ENCODE measurements at places on chromosomes 2 and 18.
A peak's percentile ranks its signal among the peaks of the same experiment; 100 is the strongest.

DNA sequence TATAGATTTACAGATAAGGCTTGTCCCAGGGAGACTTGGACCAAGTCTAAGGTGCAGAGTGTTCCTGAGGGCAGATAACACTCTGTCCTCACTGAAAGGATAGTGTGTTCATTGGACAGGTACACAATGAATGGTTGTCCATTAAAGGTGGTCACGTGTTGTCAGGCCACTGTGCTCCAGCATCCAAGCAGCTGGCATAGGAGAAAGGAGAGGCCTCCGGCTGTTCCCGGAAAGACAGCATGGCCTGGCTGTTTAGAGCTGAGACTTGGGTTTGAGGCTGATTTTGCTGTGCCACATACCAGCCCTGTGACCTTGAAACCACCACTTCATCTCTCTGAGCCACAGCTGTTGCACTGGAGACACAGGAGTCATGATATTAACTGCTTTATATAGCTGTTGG lies 19.6 kb upstream of the SULT1C3 start:
- no peak for DNase-seq

DNA sequence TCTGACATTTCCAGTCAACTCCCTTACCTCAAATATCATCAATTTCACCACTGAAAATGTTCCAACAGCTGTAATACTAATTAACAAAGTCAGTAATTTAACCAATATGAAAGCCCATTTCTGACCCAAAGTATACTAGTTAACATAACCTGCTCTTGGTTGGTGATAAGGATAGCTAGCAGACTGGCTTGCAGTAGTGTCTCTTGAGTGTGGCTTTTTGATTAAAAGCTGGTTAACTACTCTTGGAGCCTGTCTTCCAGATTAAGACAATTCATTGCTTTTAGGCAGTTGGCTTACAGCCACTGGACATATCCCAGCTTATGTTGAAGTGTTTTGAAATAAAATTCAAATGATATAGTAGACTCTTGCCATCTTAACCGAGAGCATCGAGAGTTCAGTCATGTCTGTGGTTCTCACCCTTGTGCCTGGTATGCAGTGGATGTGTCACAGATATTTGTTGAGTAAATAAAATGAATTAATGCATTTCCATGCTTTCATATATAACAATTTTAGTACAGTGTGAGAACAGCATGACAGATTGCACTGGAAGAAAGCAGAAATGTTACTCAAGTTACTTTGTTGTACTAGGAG lies 158.1 kb downstream of the TANC1 start:
- DNase-seq: no peak

DNA sequence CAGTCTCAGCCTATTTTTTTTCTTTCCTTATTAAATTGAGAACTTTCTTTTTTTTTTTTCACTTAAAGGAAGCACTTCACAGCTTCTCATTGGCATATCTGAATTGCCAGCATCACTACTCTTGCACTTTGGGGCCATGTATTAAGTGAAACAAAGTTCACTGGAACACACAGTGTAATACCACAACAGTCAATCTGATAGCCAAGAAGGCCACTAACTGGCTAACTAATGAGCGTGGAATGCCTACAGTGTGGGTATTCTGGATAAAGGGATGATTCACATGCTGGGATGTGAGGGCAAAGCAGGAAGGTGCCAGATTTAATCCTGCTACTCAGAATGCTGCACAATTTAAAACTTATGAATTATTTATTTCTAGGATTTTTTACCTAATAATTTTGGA lies 11.7 kb upstream of the C18orf63 start:
- no peak for DNase-seq

DNA sequence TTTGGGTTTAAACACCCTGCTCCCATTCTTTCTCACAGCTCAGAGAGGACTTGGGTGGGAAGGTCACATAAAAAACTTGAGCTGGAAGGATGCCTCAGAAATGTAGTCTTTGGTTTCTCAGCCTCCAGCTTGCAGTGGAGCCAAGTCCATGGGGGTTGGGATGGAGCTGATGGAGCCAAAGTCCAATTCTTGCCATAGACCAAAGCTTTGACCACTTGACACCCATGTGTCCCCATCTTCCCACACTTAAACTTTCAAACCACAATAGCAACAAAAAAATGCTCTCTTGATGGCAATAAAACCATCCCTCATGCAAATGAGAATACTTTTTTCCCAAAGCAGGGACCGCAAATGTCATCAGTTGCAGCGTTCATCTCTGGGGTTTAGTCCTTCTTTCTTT lies 14.7 kb upstream of the DAW1 start:
- no peak for DNase-seq

- no peak for DNase-seq
Measured at GRCh38 chr2:208251098-208251497, 3.8 kb downstream of the IDH1 start.

DNA sequence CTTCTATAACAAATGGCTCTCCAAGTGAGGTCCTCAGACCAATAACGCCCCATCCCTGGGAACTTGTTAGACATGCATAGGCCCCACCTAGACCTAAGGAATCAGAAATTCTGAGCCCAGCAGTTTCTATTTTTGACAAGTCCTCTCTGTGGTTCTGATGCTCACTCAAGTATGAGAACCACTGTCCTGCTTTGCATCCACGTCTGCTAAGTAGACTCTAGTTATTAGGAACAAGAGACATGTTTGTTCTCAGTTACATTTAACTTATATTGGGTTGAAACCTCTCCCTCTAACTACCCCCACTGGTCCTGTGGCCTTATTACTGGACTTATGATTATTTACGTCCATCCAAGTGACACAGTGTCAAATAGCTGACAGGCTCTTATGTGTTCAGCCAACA lies 70.3 kb downstream of the TMEM17 start:
- no peak for DNase-seq

DNA sequence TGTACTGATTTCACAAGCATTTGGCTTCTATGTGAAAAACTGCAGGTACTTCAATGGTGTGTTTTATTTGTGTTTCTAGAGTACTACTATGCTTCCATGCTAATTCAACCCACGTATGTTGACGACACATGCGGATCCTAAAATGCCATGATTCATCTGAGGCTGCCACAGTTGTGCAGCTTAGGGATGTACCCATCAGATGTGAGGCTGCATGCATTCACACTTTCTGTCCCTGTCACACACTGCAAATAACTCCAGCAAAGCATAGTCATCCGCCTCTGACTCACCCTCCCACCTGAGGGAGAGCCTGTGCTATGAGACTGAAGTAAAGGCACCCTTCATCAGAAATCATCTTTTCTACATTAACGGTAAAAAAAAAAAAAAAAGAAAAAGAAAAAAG lies 22.1 kb upstream of the SERTAD2 start:
- DNase-seq: no peak

- DNase-seq: no peak
Measured at GRCh38 chr2:8107621-8108378, 574.1 kb upstream of the ID2 start.

DNA sequence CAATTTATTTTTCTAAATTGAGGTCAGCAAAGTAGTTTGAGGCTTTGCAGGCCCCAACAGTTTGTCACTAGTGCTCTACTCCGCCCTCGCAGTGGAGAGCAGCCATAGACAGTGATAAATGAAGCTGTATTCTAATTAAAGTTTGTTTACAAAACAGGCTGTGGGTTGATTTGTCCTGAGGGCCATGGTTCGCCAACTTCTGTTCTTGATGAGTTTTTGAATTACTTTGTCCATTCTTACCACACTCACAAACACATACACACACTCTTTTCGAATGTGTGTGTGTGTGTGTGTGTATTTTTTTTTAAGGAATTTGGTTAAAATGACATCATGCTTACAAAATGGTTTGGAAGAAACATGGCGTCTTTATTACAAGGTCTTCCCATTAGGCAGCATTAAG lies 68.6 kb downstream of the MTCL1 start:
- DNase-seq: no peak

DNA sequence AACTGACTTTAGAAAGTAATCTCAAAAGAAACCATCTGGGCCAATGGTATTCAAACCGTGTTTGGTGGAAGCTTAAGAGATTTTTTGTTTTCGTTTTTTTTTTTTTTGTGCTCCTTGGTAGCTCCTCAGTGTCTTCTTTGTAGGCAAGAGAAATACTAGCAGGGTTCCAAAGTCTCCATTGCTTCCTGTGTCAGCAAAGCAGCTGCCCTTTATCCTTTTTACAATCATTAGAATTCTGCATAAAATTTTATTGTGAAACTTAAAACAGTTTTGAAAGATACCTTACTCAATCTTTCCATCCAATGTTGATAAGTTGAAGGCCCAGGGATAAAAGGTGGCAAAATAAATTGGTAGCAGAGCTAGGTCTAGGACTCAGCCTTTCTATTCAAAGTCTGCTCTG lies 479 bp downstream of the IL1F10 start:
- no peak for DNase-seq

DNA sequence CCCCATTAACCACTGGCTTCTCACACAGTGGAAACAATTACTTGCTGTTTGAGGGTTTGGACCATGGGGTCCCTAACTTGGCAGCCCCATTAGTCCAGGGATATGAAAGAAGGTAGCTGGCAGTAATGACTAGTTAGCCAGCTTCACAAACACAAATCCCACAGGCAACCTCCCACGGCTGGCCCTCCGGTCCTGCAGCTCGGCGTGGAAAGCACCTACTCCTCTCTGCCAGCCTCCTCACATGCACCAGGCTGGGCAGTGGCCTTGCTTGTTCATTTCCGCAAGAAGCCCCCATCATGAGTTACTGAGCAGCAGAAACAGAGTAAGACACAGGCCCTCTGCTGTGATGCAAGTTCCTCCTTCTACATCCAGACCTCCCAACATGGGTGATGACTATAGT lies 13.7 kb downstream of the C1QL2 start:
- DNase-seq: no peak

DNA sequence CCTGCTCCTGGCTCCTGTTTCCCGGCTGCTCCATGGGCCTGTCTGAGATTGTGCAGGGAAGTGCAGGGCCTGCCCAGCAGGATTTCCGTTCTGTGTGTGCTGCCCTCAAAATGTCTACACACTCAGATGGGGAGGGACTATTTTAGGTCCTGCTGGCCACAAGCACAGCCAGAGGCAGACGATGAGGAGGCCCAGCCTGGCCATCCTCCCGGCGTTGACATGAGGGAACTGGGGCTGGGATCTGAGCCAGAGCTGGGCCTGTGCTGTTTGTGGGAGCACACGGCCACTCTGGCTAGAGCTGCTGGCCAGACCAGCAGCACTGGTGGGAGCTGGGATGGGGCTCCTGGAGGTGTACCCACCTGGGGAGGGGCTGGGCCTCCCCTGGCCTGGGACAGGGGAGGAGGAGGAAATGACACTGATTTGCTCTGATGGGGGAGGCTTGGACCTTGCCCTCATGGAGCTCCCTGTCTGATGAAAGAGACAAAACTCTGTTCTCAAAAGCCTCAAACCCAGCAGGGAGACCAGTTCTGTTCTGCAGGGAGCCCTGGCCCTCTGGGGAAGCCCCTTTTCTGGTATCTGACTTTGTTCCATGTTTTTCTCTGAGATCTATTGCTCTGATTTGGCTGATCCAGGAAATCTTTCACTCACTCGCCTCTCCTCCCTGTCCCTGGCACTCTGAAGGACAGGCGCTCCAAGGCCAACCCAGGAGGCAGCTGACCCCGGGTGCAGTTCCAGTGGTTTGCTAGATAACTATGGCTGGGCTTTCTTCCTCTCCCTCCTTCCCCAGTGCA lies 161.8 kb downstream of the DYSF start:
- DNase-seq: peak; percentile 80

GRCh38 chr18:74840492-74841167 lies 243.0 kb downstream of the ZNF407 start:
- no peak for DNase-seq

GRCh38 chr2:37388074-37388473 lies 43.6 kb downstream of the QPCT start:
- no peak for DNase-seq

DNA sequence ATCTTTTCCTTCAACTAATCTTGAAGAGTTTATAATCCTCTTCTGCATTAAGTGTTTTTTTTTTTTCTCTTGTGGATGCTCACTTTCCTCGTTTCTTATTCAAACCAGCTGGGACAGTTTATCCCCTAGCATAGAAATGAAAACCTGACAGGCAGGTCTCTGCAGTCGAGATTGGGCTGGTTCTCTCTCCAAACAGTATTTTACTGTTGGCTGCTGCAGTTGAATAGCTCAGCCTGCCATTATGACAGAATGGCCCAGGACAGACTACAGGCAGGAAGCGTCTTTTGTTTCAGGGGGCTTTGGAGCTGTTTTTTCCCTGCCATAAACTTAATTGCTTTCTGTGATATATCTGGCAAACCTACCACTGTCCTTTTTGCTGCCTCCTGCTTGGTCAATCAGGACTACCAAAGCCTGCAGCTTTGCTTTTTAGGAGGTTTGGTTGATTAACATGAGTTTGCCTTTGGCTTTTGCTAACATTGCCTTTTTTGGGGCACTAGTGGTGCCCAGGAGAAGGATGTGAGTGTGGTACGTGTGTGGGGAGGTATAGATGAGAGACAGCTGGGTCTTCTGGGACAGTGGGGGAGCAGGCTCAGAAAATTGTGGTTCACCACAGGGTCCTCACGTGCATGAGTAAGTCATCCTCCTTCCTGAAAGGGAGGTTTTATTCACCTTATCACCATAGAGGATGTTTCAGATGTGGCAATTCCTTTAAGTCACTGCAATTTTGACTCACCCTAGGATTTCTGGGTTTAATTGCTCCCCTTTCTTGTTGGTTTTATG lies 128.7 kb downstream of the LYPD6B start:
- no peak for DNase-seq

GRCh38 chr2:156134887-156135286 lies 197.6 kb downstream of the NR4A2 start:
- DNase-seq: no peak

DNA sequence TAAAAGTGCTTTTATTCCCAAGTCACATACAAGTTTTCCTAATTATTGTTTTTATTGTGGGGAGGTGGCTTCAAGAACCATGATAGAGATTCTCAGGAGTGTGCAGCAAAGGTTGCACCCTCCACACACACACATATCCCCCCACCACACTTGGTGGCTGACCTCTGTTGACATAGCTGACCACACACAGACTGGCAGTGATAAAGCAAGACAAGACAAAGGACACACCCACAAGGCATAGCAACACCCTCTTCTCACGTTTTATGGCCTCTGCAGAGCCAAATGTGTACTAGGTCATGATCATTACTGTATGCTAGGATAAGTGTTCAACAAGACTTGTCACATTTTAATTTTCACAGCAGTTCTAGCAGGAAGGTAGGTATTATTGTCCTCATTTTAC lies 143.0 kb upstream of the EPC2 start:
- no peak for DNase-seq

DNA sequence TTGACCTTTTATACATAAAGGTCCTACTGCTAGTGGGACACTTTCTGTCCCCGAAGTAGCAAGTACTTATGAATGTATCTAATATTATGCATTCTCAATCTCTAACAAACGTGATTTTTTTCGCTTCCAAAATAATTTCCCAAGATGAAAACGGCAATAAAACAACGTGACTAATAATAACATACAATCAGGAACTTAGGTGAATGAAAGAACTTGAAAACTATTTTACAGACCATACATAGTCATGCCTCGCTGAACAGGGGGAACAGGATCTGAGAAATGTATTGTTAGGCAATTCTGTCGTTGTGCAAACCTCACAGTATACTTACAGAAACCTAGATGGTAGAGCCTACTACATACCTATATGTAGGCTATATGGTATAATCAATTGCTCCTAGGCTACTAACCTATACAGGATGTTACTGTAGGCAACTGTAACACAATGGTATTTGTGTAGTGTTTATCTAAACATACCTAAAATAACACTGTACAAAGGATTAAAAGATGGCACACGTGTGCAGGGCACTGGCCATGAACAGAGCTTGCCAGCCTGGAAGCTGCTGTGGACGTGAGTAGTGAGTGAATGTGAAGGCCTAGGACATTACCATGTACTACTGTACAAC lies 2.5 kb downstream of the RTN4 start:
- DNase-seq: no peak

- no peak for DNase-seq
Measured at GRCh38 chr2:231483398-231484329, 19.4 kb upstream of the NCL start.

GRCh38 chr2:210577263-210578071 lies 21.1 kb downstream of the CPS1 start:
- DNase-seq: no peak
